ENCODE measurements at places on chromosomes 2 and 18.
A peak's percentile ranks its signal among the peaks of the same experiment; 100 is the strongest.

DNA sequence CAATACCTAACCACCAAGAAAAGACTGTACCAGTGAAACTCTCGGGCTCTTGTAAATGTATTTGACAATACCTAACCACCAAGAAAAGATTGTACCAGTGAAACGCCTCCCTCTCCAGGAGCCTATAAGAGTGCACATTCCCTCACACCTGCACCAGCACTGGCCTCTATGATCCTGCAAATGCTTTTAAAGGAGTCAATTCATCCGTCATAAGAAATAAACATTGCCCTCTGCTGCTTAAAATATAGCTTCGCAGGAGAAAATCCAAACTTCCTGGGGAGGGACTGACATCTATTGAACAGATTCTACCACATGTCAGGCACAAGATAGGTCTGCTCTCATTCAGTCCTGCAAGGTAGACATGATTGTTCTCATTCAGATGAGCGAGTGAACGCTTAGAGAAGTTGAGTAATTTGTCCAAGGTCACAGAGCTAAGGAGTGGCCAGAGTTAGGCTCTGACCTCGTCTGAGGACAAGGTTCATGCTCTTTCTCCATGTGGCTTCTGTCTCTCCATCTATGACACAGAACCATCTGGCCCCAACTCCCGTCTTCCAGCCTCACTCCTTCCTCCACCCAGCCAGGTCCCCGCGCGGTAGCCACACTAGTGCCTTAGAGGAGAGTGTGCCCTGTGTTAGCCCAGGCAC is 38.7 kb downstream of the MCFD2 start:
- DNase-seq: no peak

DNA sequence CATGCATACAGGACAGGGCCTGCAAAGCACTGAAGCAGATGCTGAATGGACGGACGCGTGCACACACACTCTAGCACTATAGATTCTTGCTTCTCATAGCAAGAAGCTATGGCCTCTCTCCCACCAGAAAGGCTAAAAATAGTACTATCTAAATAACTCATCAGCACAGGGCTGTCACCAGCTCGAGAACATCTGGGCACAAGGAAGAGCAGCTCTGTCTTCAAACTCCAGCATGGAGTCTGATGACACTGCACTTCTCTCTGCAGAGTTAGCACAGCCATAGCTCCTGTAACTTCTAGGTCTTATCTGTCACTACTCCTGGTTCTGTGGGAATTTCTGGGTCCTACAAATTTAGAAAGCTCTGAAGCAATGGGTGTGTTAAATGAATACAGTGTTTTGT is 123.5 kb downstream of the MYO5B start:
- no peak for DNase-seq

- no peak for DNase-seq
These were observed 14.5 kb downstream of the NTSR2 start for GRCh38 chr2:11655495-11655894.

GRCh38 chr2:212271583-212271982 is 267.0 kb downstream of the ERBB4 start:
- DNase-seq: no peak

DNA sequence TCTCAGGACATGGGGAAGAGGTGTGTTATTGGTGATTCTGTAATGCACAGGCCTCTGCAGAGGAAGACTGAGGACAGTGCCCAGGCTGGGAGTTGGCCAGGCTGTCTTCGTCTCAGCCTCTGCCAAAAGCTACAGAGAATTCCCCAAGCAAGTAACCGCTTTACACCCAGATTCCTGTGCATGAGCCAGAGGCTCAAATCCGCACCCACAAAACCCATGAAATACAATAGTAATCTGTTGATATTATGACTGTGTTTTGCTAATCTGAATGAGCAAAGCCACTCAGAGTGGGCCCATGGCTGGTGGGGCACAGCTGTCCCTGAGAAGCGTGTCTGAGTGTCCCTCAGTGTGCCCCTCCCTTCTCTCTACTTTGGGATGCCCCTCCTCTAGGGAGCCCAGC is 149.5 kb upstream of the PXDN start:
- DNase-seq: no peak

GRCh38 chr2:67666386-67667053 is 269.4 kb downstream of the ETAA1 start:
- no peak for DNase-seq

GRCh38 chr2:141911485-141912066 is 219.2 kb downstream of the LRP1B start:
- DNase-seq: no peak

GRCh38 chr18:46893360-46893759 is 23.9 kb downstream of the PIAS2 start:
- no peak for DNase-seq

DNA sequence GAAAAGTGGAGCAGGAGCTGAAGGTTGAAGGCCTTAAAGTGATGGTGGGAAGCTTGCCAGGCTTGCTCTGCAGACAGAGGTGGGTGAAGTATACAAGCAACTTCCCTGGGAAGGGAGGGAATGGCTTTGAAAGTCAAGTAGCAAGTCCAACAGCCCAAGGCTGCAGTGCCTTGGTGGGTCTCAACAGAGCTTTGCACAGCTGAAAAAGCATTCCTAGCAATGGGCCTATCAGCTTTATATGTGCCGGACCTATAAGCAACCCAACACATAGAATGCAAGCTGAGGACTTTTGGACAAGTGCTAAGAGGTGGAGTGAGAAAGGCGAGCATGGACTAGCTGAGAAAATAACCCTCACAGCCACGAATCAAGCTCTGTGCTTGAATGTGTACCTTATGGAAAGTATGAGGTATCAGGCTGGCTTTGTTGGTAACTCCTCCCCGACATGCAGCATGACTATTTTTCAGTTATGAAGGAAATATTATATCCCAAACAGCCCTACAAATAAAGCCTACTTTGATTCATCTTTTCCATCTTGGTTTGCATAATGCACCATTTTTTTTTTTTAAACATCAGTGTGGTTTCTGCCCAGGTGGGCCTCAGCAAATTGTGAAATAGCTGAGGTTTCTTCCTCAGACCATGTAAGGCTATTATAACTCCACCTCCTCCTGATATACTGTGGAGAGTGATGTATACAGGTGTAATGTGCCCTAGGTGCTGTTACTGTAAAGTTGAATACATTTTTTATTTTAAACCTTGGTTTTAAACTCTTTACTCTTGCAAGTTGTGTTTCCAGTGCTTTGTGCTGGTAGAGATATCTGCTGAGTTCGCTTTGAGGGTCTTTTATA is 241.4 kb upstream of the CXCR4 start:
- DNase-seq: no peak

DNA sequence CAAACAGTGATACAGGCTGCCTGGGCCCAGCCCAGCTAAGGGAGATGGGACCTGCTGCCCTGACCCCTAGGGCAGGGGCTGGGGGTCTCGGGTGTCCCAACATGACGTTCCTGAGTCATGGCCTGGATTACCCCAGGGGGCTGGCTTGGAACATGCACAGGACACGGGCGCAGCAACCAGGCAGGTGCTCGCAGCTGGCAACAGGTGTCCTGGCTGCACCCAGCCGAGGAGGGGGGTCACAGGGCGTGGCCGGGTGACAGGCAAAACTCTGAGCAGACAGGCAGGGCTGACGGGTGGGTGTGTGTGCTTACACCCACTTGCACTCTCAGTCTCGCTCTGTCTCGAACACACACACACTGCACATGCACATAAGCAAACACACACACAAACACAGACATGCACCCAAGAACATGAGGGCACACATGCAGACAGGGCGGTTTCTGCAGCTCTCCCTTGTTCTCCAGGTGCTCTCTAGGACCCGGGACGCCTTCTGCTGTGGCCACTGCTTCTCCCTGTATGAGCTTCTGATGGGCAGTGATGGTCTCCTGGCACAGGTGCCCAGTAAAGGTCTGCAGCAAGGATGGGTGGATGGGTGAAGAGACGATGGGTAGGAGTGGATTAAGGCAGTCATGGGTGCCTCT is 33.7 kb upstream of the TAF1B start:
- no peak for DNase-seq

GRCh38 chr2:24313744-24314632 is 46.3 kb downstream of the ITSN2 start:
- no peak for DNase-seq

- no peak for DNase-seq
These were observed 7.8 kb upstream of the RAB31 start for GRCh38 chr18:9700261-9700796.

GRCh38 chr2:175463589-175464310 is 282.2 kb upstream of the ATP5MC3 start:
- DNase-seq: no peak

DNA sequence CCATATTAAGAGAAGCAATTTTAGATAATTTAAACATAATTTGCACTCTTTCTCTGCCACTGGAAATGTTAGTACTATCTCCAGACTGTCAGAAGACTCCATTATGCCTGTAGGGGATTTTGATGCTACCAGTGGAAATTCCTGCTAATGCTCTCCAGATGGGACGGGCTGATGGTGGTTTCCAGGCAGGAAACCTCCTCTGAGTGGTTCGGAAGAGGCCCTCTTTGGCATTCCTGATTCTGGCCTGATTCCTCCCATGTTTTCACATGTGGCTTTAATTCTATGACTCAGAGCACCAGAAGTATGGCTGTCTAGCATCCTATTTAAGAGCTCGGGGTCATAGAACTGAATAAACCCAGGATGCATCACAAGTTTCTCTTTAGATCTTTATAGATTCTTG is 70.9 kb upstream of the ST6GAL2 start:
- no peak for DNase-seq

DNA sequence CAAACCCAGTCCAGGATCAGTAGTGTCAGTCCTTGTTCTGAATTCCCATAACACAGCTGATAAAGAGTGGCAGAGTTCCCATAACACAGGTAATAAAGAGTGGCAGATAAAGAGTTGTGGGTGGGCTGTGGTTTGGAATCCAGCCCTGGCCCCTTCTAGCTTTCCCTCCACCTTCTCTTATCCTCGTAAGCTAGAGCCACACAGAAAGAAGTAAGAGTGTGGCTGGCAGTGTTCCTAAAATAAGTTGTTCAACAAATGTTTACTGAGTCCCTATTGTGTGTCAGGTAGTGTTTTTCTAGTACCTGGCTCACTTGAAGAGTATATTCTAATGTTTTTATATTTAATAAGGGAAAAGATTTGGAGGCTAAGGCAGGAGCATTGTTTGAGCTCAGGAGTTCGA is 65.0 kb upstream of the BCL2L11 start:
- no peak for DNase-seq

- no peak for DNase-seq
These were observed 3.5 kb upstream of the CDC42EP3 start for GRCh38 chr2:37674946-37675345.

DNA sequence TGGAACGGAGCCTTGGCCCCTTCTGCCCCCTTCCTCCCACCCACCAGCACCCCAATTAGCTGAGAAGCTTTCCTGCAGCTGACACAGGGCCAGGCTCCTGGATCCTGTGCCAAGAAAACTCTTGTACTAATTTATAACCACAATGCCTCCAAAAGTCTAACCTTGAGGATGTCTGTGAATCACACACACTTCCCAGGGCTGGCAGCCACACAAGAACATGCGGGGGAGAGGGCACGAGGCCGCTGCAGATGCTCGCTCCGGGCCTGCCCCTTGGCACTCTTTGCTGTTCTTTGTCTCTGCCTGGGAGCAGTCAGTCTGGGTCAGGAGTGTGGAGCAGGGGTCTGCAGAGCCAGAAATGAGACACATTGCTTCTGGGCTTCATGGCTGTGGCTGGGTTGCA is 62.7 kb upstream of the KIF5C start:
- DNase-seq: no peak

- no peak for DNase-seq
These were observed 21.4 kb upstream of the MTA3 start for GRCh38 chr2:42547014-42547413.

DNA sequence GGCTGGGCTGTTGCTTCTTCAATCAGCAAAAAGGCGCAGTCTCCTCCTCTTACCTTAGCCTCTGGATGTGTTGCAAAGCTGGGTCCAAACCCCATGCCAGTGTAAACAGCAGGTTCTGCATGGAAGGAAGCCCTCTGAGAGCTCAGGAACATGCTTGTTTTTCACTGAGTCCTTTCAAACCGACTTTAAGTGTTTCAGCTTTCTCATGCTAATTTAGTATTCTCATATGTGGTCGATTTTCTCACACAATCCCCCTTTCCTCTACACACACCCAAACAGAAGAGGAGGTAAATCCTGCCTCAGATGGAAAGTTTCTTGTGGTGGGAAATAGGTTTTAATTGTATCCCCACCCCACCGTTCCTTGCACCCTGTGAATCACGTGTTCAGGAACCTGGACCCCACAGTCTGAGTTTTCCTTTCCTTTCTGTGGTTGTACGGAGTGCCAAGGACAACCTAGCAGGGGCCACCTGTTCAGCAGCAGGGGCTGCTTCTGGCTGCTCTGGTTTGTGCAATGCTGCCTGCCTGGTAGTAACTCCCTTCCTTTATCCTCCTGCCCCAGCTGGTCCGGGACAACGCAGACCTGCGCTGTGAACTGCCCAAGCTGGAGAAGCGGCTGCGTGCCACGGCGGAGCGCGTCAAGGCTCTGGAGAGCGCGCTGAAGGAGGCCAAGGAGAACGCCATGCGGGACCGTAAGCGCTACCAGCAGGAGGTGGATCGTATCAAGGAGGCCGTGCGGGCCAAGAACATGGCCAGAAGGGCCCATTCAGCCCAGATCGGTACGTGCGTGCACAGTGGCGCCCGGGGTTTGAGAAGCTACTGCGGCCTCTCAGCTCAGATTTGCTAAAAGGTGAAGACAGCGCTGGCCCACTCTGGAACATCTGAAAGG is 28.7 kb upstream of the LYPD6B start:
- DNase-seq: no peak

GRCh38 chr2:199309411-199309810 is 148.3 kb downstream of the SATB2 start:
- DNase-seq: no peak

DNA sequence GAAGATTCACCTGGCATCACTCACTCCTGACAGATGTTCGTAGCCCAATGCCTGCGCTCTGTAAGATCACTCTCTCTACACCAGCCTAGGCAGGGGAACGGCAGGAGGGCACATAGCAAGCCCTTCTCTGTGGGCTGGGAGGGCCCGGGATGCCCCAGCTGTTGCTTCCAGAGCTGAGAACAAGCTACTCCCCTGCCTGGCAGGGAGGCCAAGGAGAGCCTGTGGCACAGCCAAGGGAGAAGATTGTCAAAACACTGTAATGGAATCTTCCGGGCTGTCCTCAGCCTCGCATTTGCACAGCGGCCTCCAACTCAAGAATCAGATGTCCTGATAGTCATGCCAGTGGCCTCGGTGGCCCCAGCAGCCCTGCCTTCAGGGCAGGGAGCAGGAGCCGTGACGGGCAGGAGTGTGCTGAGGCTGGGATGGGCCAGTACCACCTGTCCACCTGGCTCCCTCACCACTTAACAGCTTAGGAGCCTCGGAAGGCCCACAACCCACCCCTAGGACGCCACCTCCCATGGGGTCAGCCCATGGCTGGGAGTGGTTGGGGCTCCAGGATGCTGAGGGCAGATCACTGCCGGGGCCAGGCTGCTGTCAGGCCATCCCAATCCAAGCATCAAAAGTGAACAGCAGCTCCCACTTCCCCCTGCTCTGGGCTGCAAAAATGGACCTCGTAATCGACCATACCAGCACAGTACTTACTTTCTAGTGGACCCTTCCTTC is 21.9 kb upstream of the SLC35F6 start:
- no peak for DNase-seq

GRCh38 chr2:119476301-119477112 is 44.9 kb downstream of the TMEM37 start:
- peak; percentile 51 for DNase-seq
